Bronchial smooth muscle cell (primary cell): ENCODE measurements at places on chromosomes 2 and 18. TPM values are rescaled to one million over a fixed set of nuclear protein-coding genes. Genes with fewer than 3 reads are reported as not detected.

Gene BMP10
- total RNA-seq = not detected in 2 replicates

Gene GPAT2
- total RNA-seq = 0.79 and 1.0 TPM in 2 replicates

Gene WNT10A
- total RNA-seq = not detected in 2 replicates

Gene DSG4
- total RNA-seq = not detected in 2 replicates

Gene MARCHF4
- total RNA-seq = under 0.01 and 0.32 TPM in 2 replicates

Gene TSPYL6
- total RNA-seq = not detected in 2 replicates

Gene METTL21A
- total RNA-seq = 4.1 and 5.7 TPM in 2 replicates

Gene TIGD1
- total RNA-seq = 2.2 and 2.5 TPM in 2 replicates
